ENCODE measurements at places on chromosomes 7 and 10. TPM values are rescaled to one million over a fixed set of nuclear protein-coding genes. Genes with fewer than 3 reads are reported as not detected.

DNA sequence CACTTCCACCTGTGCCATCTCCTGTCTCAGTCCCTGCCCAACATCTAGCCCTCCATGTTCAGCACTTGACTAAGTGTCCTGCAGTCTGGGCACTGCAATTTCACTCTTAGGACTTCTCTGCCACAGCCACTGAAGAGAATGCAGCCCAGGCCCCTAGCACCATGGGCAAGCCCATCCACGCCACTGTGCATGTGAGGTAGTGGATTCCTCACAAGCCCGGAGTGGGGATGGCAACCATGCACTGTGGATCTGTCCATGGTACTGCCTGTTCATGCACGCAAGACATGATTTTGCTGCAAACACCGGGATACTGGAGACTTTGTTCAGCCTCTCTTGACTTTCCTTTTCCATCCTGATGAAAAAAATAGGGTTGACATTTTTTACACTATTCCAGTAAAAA is 12.3 kb downstream of the DDC start:
- no peak overlapping the region for H3K27ac ChIP-seq
- peaks cover 3% of the 10 kb centered on the region for H3K4me1 ChIP-seq
- no peak for DNase-seq

- H3K27ac ChIP-seq = no peak overlapping the region
- H3K27me3 ChIP-seq = no peaks in the 10 kb centered on the region
- no peaks in the 10 kb centered on the region for H3K4me1 ChIP-seq
- DNase-seq = no peak
- H3K4me3 ChIP-seq = no peak overlapping the region
- no peaks in the 10 kb centered on the region for H3K36me3 ChIP-seq
Observed at GRCh38 chr7:55304018-55304762, 60.9 kb upstream of the LANCL2 start.

DNA sequence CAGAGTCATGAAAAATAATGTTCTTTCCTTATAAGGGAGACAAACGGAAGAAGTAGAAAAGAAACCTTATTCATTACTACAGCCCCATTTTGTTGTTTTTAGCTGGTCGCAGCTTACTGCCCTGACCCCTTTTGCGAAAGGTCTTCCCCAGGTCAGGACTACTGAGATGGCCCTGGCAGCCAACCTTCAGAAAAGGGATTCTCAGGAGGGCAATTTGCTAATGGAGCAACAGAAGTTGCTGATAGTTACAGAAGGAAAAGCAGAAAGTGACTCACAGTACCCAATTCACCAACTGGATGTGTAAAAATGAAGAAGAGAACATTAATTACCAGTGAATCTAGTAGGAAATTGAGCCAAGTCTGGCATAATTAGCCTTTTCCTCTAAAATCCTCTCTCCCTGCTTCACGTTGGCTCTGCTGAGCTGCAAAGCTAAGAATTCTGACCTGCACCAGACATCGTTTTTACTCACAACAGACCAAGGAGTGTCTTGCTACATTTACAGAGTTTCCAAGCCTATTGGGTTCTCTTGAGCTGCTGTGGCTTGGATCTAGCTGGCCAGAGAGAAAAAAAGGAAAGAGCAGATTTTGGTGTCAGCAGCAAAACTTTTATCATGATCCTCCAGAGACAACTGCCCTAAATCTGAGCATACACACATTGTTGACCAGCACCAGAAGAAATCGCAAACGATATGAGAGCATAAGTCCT is 499.9 kb upstream of the FZD8 start:
- H3K27ac ChIP-seq = no peak overlapping the region
- no peaks in the 10 kb centered on the region for H3K27me3 ChIP-seq
- no peaks in the 10 kb centered on the region for H3K4me1 ChIP-seq
- no peak overlapping the region for H3K4me3 ChIP-seq
- DNase-seq = no peak

Gene ZNF804B
- not detected for total RNA-seq

Gene TRIM4
- 6.9 TPM for total RNA-seq

DNA sequence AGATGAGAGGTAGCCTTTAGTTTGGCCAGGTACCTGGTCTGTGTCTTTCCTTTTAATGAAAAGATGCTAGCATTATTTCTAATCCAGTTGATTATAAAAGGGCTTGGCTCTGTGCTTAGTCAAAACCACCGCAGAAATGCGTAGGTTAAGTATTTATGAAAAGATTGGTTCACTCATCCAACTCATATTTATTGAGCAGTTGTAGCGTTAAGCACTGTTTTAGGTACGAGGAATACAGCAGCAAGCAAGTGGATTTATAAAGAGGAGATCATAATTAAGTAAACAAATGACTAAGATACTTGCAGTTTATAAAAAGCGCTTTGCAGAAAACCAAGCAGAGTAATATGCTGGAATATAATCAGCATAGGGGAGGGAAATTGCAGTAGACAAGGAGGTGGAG is 129.8 kb downstream of the PPP1R17 start:
- H3K36me3 ChIP-seq = no peaks in the 10 kb centered on the region
- H3K27me3 ChIP-seq = no peaks in the 10 kb centered on the region
- H3K4me1 ChIP-seq = no peaks in the 10 kb centered on the region
- DNase-seq = no peak

Gene RNF32
- total RNA-seq = 0.83 TPM
